ENCODE measurements at places on chromosomes 3 and 15. TPM values are rescaled to one million over a fixed set of nuclear protein-coding genes. Genes with fewer than 3 reads are reported as not detected.

GOLGA8Q gene
- 1.5 TPM for total RNA-seq

IDH3A gene
- total RNA-seq = 37.8 TPM

GPR87 gene
- 0.29 TPM for total RNA-seq

OXTR gene
- 0.15 TPM for total RNA-seq

GPR15 gene
- total RNA-seq = not detected

ZNF148 gene
- 38.9 TPM for total RNA-seq

UTS2B gene
- 0.29 TPM for total RNA-seq

GPR171 gene
- total RNA-seq = not detected
